Stimulated activated CD4-positive, alpha-beta T cell treated with anti-CD3 and anti-CD28 coated beads, Interleukin-15, amount 100 ng/mL, for 24 hours (primary cell): ENCODE measurements at places on chromosomes 5 and 9.
A peak's percentile ranks its signal among the peaks of the same experiment; 100 is the strongest.

DNA sequence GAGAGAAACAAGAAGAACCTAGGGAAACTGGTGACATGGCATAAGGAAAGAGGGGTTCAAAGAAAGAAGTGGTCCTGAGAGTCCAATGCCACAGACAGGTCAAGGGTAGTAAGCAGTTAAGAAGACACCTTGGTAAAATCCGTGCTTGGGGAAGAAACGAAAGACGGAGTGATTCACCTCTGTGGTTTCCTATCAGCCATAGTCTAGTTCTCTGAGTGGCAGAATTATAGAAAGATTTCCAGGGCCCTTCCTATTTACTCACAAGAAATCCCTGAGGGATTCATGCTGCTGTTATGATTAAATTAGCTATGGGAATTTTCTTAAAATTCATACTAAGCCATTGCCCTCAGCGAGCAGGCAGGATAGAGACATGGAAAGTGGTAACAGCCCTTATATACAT lies 31.7 kb downstream of the IL33 start:
- no peak for DNase-seq

DNA sequence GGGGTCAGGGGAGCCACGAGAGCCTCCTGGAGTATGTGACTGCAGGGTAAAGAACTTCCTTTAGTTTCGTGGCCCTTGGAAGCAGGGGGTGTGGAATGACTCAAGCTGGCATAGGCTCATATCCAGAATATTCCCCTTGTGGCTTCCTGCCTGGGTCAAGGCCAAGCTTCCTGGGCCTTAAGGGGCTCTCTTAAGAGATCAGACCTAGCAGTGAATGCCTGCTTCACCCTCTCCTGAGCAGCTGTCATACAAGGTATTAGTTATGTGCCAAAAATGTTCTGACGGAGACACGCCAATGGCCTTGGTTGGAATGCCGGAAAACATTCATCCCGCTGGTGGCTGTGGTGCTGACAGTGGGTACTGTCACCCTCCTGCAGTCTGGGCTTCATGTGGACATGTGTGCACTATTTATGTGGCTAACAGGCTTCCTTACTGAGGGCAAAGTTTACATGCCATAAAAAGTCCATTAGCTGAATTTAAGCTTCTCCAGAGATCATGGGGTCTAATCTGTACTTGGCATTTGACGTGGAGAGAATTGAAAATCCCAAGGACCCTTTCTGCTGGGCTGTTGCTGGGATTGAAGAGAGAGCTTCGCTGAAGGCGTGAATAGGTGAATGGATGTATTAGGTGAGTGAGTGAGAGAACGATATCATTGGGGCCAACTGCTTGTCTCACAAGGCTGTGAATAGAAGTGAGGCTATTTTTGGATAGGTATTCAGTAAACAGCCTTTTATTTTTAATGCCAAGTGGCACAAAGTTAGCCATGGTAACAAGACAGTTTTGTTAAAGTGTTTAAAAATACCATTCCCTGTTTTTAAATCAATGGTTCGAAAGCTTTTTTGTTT lies 156.8 kb downstream of the MACROH2A1 start:
- no peak for DNase-seq

DNA sequence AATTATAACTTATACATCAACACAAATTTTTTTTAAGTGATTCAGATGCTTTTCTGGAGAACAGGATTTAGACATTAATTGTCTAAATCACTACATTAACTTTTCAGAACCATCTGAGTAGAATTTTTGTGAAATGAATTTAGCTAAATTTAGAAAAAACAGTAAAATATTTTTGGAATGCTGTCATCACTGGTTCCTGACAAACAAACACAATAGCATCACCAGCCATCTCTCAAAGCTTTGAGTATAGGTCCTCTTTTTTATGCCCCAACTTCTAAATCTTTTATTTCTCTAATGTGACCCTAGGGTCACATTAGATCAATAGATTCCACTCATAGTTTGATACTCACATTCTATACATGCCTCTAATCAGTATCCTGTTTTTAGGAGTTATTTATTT lies 104.6 kb downstream of the PRR16 start:
- DNase-seq = no peak

DNA sequence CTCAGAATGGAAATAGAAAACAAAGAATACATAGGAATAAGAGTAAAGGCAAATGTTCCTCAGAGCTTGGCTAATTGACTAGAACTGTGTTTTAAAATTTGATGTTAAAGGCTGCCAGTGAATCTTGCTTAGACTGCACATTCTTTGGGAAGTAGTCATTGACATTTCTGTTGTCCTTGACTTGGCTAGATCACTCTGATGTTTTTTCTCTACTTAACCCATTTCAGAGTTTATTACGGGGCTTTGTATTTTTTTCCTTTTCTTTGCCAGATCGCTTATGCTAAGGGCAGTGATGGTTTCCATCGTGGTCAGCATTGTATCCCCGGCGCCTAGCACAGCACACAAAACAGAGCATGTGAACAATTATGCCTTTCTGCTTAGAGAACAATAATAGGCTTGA lies 1126.7 kb upstream of the CDH9 start:
- DNase-seq = no peak

DNA sequence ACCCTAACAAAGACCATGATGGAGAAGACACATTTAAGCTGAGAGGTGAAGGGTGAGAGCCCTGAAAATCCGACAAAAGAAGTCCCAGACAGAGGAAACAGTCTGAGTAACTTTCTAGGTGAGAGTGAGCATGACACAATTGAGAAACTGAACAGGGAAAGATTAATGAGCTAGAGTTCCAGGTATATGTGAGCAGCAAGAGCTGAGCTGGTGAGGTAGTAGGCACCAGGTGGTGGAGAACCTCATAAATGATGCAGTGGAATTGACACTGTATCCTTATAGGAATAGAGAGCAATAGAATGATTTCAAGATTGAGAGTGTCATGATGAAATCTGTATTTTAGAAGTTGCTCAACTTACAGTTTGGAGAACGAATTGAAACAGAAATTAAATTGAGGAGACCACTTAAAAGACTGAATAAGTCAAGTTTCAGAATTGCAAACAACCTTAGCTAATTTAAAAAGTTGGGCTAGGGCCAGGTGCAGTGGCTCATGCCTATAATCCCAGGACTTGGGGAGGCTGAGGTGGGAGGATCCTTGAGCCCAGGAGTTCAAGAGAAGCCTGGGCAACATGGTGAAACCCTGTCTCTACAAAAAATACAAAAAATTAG lies 89.8 kb downstream of the NREP start:
- no peak for DNase-seq

DNA sequence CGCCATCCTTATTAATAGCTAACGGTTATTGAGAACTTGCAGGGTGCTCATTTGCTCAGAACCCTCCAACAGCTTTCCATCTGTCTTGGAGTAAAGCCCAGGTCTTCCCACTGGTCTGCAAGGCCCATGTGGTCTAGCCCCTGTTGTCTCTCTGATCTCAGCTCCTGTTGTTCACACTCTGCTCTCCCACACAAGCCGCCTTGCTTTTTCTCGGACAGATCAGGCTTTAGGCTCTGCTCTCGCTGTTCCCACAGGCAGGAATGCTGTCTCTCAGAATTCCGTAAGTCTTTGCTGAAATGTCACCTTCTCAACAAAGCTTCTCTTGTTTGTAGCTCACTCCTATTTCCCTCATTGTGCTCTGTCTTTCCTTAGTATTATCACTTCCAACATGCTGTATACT lies 34.3 kb downstream of the GPR107 start:
- DNase-seq = no peak

GRCh38 chr5:90473396-90474234 lies 956 bp downstream of the MBLAC2 start:
- peak; percentile 50 for DNase-seq

DNA sequence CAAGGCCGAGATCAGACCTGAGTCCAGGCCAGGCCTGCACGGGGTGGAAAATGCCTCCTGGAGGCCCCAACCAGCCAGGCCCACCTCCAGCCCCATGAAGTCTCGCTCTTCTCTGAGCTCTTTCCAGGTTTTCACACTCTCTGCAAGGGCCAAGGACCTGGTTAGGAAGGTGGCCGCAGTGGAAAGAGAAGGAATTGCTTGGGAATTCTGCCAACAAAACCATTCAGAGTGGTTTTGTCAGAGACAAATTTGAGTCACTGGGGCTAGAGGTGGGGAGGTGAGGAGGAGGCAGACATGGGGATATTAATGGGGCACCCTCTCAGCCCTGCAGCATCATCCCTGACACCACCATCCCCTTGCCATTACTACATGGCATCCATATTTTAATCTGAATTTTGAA lies 261.0 kb downstream of the ROR2 start:
- no peak for DNase-seq

- no peak for DNase-seq
These were observed 86.3 kb upstream of the SLC12A2 start for GRCh38 chr5:127997201-127997704.

- DNase-seq = no peak
These were observed 125.2 kb downstream of the FSTL4 start for GRCh38 chr5:133487093-133487492.

DNA sequence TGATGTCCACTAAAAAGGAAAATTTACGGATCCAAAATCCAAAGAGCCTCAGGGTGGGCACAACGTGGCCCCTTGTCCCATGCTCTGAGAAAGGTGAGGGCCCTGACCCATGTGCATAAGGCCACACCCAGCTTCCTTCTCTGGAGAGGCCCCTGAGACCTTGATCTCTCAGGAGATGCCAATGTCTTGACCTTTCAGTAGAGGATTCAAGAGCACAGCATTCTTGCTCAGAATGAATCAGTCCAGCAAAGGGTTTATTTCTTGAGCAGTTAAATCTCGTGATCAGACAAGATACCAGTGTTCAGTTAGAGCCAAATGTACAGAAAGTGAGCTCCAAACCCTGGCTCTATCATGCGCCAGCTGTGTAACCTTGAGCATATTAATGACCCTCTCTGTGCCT lies 115.9 kb upstream of the DAPK1 start:
- DNase-seq = no peak

GRCh38 chr9:78592811-78593210 lies 295.9 kb downstream of the PSAT1 start:
- no peak for DNase-seq

DNA sequence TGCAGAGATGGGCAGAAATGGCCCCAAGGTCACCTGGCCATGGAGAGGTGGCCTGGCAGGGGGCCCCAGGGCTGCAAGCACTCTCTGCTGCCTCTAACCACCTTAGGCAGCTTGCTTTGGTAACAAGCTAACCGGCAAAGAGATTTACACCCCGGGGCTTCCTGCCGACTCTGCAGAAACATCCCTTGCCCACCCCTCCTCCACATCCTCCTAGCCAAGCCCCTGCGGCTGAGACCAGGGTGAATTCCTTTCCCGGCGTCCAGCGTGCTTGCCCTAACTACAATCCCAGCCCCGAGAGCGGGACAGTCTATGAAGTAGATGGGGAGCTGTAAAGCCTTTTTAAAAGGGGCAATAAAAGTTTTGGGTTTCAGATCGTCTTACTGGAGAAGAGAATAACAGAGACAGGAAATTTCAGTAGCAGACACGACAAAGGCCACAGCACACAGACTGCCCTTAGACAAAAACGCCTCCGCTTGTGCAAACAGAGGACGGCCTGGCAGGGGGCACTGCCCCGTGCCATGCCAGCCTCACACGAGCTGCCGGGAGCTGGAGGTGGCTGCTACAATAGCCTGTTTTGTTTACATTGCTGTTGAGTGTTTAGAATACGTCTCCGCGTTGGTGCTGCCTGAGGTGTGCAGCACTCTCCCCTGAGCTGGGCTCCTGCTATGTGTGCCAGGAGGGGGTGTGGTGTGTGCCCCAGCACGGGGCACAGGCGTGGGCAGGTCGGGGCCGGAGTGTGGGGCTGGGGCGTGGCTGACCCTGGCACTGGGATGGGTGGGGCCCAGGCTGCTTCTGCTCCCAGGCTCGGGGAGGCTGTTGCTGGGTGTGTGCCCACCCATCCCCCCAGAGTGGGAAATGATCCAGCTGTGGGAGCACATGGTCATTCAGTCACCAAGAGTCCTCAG lies 15.3 kb downstream of the MYMK start:
- DNase-seq = peak; percentile 15

GRCh38 chr5:143205883-143206195 lies 197.6 kb downstream of the NR3C1 start:
- no peak for DNase-seq

DNA sequence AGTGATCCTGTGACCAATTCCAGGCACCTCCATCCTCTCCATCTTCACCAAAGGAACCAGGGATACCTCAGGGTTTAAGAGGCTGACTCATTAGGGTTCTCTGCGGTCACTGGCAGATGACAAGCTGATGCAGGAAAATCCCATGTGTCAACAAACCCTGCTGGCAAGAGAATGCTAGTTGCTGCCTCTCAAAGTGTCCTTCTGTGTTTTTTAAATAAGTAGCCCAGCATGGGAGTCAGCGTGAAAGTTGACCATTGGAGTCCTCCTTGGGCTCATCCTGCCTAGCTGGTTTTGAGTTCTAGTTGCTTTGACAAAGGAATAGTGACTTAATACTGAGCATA lies 200.2 kb downstream of the SLIT3 start:
- DNase-seq = no peak

- DNase-seq = no peak
These were observed 33.4 kb upstream of the NR3C1 start for GRCh38 chr5:143436871-143437270.

DNA sequence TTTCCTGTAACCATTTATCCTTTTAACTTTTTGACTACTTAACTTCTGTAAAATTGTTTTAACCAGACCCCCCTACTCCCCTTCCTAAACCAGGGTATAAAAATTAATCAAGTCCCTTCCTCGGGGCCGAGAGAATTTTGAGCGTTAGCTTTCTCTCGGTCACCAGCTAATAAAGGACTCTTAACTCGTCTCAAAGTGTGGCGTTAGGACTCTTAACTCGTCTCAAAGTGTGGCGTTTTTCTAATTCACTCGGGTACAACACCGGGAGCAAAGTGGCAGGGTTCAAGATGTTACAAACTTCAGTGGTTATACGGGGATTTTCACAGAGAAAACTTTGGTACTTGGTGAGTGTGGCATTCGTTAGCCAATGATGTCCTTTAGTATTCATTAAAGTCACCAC lies 39.7 kb upstream of the PPP1R26 start:
- DNase-seq = no peak

DNA sequence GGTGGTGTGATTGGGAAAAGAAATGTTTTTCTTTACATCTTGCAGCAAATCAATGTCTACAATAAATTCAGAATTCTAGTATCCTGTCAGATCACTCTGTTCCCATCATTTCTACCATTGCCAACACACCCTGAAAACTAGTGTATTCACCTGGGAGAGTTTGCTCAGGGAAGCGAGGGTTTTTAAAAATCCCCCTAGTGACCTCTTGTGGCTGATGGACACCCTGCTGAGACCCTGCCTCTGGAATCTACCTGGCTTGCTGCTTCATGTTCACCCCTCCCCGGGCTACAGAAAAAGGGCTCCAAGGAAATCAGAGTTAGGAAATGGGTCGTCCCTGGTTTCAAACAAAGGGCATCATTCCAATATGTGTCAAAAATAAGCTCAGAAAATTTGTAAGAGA lies 21.4 kb upstream of the ALDOB start:
- no peak for DNase-seq
